ENCODE measurements at places on chromosomes 1 and 21.
A peak's percentile ranks its signal among the peaks of the same experiment; 100 is the strongest.

DNA sequence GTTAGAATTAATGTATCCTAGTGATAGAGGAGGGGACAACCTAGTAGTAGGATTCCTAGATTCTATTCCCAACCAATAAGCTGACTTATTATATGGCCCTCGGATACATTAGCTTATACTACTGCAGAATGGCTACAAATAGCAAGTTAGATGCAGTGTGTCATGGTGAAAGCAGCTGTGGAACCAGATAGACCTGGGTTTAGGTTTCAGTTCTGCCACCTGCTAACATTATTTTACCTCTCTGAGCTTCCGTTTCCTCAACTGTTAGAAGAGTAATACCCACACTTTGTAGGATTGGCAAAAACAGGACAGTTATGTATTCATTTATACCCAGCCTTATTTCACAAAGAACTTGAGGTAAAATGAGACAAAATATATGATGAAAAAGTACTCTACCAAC, 21.6 kb upstream of the MAGOH start:
- no peak for DNase-seq

DNA sequence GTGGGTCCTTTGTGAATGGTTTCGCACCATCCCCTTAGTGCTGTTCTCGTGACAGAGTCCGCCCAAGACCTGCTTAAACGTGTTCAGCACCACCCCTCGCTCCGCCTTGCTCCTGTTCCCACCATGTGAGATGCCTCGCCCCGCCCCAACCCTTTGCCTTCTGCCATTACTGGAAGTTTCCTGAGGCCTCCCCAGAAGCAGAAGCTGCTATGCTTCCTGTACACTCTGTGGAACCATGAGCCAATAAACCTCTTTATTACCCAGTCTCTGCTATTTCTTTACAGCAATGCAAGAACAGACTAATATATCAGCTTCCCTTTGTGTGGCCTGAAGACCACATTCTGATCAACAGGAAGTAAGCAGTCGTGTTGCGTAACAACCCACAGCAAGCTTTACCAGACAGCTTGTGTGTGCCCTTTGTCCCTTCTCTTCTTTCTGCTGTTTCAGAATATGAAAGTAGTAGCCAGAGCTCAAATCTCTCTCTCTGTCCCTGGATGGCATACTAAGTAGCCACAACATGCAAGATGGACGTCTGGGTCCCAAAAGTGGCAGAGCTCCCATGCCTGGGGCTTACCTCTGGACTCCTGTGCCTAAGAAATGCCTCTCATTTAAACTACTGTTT, 14.1 kb downstream of the HENMT1 start:
- peak; percentile 44 for DNase-seq

DNA sequence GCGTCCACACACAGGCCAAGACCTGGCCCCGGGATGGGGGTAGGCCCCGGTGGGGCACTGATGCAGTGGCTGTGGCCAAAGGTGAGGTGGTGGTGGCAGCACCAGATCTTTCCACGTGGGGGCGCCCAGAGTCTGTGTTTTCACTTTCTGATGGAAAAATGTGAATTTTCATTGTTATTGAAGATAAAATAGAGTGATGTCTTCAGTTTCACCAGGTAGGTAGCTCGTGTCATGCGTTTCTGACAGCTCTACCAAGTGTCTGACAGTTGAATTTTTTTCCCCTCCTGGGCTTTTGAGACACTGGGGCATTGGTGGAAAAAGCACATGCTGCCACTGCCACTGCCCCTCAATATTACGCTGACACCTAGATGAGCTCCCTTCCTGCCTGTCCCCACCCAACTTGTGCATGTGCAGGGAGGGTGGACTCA, 40.0 kb upstream of the MAGOH start:
- peak; percentile 24 for DNase-seq

DNA sequence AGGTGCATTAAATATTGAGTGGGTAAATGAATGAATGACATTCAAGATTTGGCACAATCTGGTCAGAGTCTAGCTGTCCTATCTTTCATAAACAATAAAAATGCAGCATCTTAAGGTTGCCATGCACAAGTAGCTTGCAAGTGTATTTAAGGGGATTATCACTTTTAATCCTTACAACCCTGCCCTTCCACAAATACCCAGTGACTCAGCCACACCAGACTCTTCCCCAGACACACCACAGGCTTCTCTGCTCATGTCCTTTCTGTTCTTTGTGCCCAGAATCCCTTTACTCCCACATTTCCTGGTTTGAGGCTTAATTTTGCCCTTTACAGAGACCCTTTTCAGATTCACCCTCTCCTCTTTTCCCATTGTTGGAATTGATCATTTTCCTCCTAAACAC, 59.8 kb downstream of the KIRREL1 start:
- DNase-seq, result no peak

- DNase-seq, result no peak
These were observed 85.0 kb downstream of the MRPL37 start for GRCh38 chr1:54284781-54285529.

GRCh38 chr1:30877205-30877912, 31.2 kb downstream of the SDC3 start:
- DNase-seq, result peak; percentile 57

DNA sequence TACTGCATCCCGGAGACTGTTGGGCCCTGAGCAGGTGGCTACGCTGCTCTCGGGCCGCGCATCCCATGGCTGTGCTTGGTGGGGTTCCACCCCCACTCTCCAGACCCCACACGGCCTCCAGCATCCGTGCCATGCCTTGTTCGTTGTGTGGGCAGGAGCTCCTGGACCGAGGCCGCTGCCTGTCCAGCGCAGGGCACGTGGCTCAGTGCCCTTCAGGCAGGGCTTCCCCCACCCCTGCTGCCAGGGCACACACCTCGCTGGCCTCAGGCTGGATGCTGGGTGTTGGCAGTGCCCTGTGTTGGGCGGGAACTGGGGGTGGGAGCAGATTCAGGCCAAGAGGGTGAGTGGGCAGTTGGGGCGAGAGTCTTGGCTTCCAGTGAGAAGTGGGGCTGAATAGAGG, 9.9 kb downstream of the PRKCZ start:
- no peak for DNase-seq

DNA sequence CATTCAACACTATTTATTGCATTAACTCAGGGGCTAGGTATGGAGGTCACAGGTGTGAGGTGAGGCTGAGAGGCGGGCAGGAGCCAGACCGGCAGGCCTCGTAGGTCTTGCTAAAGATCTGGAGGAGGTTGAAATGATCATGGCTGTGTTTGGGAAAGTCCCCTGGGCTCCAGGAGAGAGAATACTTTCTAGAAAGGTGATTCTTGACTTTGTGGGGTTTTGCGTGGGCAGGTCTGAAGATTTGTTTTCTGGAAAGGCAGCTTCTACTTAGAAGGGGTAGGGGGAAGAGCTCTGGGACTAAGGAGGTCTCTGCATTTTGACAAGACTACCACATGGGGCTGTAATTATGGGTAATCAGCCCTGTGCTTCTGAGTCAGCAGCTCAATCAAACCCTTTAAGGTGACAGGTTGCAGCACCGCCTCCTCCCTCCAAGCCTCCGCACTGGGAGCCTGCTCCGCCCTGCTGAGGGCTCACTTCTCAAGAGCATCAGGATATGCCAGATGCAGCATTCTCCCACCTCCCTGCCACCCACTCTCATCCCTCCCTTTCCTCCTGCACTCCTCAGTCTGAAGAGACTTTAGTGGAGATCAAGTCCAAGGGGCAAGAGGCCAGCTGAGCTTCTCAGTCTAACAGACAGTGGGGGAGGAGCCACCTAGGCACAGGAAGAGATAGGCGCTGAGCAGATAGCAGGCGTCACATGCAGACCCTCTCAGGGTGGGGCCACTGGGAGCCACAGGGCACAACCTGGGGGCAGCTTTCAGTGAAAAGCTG, 30.5 kb downstream of the SLC30A1 start:
- peak; percentile 25 for DNase-seq

GRCh38 chr1:114359791-114360190, 151.2 kb downstream of the TRIM33 start:
- no peak for DNase-seq

DNA sequence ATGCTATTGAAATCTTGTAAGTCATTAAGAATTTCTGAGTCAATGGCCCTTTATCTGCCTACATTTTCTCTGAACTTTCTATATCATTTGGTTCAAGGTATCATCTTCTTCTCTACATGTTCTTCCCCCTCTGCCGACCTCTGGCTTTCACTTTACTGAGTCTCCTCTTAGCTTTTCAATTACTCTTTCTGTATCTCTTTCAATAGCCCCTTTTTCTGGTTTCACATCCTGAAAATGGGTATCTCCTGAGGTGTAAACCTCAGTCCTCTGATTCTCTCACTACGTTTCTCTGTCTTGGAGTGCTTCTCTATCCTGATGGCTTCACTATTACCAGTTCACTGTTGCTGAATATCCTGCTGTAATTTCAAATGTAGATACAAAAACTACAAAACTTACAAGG, 98.9 kb downstream of the LYST start:
- DNase-seq, result no peak

DNA sequence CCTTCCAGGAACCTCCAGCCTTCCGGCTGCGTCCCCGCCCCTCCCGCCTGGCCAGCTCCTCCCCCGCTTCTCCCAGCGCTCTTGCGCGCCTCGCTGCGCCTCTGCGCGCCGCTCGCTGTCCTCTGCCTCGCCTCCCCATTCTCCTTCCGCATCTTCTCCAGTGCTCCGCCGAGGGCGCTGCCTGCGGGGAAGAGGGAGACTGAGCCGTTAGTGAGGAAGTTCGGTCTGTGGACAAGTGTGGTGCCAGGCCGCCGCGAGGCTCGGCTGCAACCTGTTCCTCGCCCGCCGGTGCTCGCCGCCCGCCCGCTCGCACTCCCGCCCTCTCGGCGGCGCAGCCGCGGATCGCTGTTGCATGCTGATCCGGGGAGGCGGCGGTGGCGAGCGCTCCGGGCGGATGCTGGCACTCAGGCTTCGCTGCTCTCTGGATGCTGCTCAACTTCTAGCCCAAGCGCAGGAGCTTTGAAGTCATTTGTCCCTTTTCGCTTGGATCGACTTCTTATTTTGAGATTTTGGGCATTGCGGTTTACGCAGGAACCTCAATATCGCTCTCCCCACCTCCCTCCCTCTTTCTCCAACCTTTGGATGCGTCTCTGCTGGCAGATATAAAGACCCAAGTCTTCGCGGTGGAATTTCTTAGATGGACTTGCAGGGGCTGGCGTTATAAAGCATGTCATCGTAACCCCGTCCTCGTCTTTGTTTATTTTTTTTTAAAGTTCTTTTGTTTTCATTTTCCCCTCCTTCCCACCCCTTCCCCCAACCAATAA, 614 bp upstream of the CACNA1E start:
- DNase-seq, result peak; percentile 29

DNA sequence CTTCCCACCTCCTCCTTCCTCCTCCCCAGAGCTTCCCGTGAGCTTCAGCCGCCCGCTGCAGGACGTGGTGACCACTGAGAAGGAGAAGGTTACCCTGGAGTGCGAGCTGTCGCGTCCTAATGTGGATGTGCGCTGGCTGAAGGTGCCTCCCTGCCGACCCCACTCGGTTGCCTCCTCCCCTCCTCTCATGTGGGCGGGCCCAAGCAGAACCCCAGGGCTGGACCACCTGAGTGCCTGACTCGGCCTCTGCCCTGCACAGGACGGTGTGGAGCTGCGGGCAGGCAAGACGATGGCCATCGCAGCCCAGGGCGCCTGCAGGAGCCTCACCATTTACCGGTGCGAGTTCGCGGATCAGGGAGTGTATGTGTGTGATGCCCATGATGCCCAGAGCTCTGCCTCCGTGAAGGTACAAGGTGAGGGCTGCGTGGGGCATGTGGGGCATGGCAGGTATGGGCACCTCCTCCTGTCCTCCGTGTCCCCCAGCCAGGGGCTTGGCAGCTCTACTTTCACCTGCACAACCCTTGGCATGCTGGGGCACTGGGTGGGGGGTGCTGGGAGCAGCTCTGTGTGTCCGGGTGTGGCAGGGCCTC, 69.2 kb downstream of the OBSCN start:
- no peak for DNase-seq

DNA sequence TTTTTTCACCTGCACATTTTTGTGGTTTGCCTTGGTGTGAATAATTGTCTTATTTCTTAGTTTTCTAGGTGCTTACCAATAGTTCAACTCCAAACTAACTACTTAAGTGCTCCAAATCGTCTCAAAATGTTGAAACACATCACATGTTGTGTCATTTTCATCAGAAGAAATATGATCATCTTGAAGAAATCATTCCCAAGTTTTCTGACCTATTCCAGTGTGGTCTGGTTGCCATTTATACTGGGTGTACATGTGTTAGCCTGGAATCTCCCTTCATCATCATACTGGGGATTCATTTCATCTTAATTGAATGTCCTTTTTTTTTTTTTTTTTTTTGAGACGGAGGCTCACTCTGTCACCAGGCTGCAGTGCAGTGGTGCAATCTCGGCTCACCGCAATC, 67.0 kb downstream of the EIF2B3 start:
- no peak for DNase-seq

- no peak for DNase-seq
These were observed 571 bp downstream of the WDR3 start for GRCh38 chr1:117930173-117930447.

GRCh38 chr1:45353685-45354084, 13.4 kb upstream of the MUTYH start:
- DNase-seq, result no peak

DNA sequence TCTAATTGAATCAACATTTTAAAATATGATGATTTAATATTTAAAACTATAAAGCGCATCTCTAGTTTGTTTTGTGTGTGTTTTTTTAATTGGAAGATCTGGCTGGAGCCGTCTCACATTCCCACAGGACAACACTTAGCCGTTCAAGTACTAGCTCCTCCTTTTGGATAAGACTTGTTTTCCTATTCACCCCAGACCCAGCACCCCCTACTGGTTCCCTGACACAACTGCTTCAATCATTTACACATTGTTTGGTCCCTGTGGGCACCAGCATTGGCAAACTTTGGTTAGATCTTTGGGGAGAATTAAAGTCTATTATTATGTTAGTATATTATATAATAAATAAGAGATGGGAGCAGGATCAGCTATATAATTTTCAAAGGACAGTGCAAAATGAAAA, 34.5 kb downstream of the TYW3 start:
- no peak for DNase-seq

DNA sequence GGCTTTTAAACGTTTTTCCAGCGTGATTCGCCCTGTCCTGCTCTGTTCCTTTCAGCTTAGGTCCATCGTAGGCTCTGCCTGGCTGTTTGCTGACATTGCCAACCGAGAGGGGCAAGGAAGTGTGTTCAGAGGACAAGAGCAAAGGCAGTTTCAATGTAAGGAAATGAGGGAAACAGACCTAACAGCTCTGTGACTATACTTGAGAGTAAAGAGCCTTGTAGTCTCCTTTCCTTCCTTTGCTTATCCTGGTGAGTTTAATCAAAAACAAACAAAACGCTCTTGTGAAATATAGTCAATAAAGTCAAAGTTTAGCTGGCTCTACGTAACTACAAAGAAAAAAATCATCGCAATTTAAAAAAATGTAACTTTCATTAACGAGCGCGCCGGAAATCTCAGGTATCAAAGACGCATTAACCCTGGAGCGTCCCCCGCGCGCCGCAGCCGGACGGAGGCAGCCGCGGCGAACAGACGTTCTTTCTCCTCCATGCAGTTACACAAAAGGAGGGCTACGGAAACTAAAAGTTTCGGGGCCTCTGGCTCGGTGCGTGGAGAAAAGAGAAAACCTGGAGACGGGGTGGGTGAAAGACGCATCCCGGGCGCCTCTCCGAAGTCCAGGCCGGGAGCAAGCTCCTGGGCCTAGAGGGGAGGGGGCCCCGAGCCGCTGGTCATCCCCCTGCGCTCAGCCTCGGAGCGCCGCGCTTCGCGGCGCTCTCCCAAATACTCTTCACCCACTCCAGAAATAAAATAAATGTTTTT, 617 bp upstream of the ADGRL2 start:
- no peak for DNase-seq
